CD4-positive, alpha-beta memory T cell (primary cell): ENCODE measurements at places on chromosomes 6 and 20. TPM values are rescaled to one million over a fixed set of nuclear protein-coding genes. Genes with fewer than 3 reads are reported as not detected.

GRCh38 chr6:137874204-137875057, 7.4 kb downstream of the TNFAIP3 start:
- peak; percentile 42 for DNase-seq

DNA sequence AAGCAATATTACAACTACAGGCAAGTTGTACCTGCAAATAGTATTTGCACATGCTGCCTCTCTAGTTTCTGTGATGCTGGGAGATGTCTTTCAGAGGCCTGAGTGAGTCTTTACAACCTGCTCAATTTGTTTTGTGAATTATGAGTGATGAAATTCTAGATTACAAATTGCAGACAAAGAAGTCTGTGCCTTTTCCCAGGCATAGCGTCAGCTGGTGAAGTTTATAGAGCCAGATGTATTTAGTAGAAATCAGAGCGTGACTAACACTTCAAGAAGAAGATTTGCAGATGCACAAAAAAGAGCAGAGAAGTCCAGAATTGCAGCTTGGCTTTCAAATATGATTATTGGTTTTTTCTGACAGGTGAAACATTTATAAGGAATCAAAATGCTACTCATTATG, 289.9 kb downstream of the PLCB1 start:
- no peak for DNase-seq

DNA sequence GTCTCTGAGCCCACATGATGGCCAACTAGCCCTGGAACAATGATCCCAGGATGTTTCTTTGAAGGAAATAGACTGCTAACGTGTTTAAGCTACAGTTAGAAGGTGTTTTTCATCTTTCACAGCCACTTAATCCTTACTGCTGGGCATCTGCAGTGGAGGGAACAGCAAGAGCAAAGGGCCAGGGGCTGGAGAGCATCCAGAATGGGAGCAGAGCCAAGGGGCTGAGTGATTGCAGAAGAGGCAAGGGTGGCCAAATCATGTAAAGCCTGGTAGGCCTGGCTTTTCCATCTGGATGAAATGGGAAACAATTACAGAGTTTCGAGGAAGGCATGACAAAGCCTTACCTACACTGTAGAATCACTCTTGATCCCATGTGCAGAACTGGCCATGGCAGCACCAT, 18.7 kb upstream of the LAMP5 start:
- no peak for DNase-seq

DNA sequence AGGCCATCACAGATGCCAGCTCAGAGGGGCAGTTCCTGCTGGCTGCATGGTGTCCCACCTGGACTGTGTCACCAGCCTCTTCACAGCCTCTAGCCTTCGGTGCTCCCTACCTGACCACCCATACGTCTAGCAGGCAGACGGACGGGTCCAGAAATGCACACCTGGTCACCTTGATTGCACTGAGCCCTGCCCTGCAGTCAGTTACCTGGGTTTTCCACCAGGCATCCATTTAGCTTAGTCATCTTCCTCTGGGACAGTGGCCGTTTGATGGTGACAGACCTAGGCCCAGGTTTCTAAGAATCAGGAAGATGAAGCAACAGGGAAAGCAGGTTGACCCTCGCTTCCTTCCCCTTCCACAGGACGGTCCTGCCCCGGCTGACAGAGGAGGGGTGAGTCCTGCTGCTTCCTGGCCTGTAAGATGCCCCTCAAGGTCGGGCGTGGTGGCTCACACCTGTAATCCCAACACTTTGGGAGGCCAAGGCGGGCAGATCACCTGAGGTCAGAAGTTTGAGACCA, 9.8 kb upstream of the BPI start:
- DNase-seq: no peak

- no peak for DNase-seq
Observed at GRCh38 chr6:1325461-1326309, 13.8 kb downstream of the FOXQ1 start.

Gene RSPO3
- total RNA-seq: not detected

Gene GPLD1
- 1.4 TPM for total RNA-seq

Gene VARS1
- 46.8 TPM for total RNA-seq

DNA sequence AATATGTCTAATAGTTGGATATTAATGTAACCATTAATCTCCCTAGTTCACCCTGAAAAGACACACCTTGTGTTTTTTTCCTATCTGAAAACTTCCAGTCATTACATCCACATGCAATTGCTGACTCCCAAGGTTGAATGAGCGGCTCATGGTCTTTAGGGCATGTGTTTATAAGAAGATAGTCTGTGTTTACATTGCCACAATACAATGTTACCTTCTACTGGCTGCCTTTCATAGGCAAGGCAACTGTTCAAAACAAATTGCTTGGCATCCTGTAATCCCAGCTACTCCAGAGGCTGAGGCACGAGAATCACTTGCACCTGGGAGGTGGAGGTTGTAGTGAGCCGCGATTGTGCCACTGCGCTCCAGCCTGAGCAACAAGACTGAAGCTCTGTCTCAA, 86.8 kb upstream of the SHLD1 start:
- DNase-seq: no peak

DNA sequence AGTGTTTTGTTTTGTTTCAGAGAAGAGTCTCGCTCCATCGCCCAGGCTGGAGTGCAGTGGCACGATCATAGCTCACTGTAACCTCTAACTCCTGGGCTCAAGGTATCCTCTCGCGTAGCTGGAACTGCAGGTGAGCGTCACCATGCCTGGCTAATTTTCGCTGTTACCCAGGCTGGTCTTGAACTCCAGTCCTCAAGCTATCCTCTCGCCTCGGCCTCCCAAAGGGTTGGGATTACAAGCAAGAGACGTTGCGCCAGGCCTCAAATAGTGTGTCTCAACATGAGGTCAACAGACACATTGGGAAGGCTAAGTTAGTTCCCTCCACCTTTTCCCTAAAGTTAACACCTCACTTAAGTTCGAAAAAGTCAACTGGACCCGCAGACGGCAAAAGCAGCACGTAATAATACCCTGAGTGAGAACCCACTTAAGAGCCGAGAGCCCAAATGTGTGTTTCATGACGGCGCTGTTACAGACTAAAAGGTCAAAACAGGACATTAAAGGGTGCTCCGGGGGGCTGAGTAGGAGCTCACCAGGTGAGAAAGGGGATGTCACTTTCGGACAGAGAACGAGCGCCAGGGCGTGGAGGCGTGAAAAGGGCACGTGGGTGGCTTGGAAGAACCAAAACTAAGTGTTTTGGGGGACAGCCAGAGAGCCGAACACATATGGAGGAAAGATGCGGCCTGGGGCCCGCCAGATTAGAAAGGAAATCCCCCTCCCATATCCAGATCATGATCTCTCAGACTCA, 499 bp downstream of the TTI1 start:
- DNase-seq: no peak

Gene CRIP3
- 3.0 TPM for total RNA-seq

DNA sequence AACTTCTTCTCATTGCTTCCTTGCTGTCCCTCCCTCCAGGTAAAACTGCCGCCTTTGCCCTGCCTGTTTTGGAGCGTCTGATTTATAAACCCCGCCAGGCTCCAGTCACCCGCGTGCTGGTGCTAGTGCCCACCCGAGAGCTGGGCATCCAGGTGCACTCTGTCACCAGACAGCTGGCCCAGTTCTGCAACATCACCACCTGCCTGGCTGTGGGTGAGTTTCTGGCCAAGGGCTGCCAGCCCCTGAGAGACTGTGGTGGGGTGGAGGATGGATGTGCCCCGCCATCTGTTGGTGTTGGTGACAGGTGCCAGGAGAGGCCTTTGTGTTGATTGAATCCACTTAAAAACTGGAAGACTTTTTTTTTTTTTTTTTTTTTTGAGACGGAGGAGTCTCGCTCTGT, 9.5 kb downstream of the DDX27 start:
- DNase-seq: no peak

Gene MYCT1
- not detected for total RNA-seq

Gene WFDC5
- total RNA-seq: not detected

DNA sequence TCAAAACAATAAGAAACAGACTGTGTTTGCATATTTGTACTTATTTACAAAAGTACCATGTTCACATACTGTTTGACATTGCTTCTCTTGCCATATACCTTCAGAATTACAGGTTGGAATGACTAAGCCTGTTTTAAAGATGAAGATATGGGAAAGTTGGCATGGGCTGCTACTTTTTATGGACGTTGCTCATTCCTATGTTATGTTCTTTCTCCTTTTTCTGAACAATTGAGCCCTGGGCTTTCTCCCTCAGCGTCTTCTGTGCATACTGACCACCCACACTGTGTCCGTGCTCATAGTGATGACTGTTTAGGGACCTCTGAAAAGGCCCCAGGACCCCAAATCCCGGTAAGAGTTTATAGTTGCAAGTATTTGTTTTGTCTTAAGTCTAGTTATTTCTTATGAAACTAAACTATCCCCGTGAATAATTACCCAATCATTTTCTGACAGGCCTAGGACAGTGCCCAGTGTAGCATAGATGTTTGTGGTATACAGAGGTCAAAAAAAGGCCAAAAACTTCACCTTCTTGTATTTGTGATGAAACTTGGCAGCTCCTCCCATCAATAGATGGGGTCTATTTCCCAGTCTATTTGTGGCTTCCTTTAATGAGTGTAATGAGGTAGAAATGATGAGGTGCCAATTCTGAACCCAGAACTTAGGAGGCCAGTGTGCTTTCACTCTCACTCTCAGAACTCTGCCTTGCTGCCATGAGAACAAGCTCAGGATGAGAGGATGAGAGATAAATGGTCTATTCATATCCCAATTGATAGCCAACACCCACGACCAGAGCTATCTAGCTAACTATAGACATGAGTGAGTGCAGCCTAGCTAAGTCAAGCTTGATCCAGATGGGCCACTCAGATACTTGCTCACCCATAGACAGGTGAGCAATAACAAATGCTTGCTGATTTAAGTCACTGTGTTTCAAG, 40.9 kb downstream of the GSTA4 start:
- no peak for DNase-seq

DNA sequence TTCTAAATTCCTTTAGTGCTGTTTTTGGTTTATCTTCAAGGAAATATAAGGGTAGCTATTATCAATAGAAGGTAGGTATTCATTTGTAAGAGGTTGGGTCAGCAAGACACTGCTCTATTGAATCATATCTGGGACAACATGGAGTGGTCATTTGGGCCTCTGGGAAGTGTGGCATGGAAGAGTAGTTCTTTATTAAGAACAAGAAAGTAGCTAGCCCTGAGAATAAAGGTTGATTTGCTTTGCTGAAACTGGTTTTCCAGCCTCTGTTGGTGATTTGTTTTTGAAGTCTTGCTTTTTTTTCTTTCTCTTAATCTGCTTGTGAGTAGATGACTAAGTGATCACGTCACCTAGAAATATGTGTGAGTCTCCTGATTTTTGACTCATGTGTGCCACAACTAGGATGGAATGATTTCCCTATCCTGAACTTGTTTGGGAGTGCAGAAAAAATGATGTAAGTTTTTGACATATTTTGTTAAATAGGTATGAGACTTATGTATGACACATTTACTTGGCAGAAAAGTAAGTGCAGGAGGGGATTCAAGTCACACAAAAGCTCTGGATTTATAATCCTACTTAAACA, 381.8 kb downstream of the CENPW start:
- no peak for DNase-seq

DNA sequence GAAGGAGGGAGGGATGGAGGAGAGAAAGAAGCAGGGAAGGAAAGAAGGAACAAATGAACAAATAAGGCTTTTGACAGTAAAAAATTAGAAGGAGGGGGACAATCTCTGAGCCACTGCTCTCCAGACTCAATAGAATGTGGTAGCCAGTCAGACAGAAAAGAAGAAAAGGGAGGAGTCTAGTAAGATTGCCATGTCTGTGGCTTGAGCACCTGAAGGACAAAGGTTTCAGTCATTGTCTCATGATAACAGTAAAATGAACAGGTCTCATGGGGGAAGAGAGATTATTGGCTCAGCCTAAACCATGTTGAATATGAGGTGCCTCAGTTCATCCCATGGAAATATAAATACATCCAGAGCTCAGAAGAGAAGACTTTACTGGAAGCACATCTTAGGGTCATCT, 14.0 kb upstream of the LOC128125822 start:
- DNase-seq: no peak

- DNase-seq: no peak
Observed at GRCh38 chr6:170253226-170253909, 37.5 kb downstream of the DLL1 start.

DNA sequence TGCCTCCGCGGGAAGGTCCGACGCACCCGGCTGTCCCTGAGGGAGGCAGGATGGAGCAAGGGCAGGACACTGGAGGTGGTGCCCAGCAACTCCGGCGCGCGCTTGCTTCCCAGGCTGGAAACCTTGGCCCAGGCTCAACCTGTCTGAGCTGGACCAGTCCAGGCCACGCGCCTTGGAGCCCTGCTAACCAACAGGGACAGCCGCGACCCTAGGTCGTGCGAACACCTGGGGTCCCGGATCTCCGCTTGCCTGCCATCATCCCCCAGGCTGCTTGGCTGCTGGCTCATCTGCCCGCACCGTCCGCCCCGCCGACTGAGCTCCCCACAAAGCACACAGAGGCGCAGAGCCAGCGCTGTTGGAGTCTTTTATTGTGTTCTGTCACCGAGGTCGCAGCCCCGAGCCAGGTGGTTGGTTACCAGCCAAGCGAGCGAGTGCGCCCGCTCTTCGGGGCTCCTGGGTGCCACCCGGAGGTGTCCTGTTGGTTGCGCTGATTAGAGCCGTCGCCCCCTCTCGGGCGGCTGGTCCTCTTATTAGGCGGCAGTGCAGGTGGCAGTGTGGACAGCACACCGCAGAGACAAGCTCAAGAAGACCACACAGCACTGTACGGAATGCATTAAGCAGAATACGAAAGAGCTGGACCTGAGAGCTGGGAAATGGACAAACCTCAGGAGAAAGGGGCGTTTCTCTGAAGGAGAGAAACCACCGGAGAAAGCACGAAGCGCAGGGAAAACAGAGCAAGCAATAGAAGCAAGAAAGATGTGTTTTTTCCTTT, 3.8 kb downstream of the COL12A1 start:
- no peak for DNase-seq

Gene HEY2
- total RNA-seq: not detected

DNA sequence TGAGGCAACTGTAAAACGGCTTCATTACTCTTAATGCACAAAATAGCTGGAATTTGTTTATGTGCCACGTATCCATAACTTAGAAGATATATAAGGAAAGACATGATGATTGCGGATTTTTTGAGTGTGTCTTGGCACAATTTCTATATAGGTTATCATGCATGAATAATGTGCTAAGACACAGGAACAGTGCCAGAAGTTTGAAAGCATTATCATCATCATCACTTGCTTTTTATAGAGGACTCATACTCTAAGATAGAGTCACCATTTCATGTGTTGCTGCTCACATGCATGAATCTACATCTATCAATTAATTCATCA, 113.4 kb downstream of the ELOVL4 start:
- DNase-seq: no peak

DNA sequence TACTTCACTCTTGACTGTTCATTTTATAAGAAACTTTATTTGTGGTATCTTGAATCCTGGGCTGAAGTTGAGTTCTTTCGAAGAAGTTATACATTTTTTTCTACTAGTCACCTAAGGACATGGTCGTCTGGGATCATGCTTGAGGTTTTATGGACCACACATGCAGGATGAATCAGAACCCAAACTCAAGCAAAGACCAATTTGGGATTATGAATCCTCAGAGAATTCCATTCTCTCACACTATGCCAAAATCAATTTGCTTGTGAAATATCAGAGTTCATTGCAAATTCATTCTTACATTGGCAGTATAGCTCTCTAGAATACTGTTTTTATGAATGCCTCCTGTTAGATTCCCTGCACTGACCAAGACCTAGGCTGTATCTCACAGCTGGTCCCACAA, 114.3 kb upstream of the HDAC2 start:
- DNase-seq: no peak
